Epithelial cell of esophagus (primary cell): ENCODE measurements at places on chromosomes 5 and 9.

DNA sequence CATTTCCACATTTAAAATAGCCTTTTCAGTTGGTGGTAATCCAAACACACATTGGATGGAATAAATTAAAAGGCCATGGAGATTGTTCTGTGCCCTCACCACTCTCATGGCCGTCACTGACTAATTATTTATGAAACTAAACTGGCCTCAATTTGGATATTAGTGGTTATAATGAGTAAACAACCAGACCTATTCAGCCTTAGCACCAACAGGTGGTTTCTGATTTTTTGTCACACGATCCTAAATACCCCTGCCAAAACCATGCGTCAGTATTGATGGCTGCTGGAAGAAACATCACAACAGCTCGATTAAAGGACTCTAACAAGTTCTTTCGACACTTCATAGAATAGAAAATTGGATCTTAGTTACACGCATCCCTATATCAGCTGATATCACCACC lies 276.0 kb upstream of the DAP start:
- no peak for DNase-seq

- no peak for DNase-seq
These were observed 58.8 kb downstream of the GARNL3 start for GRCh38 chr9:127323393-127323792.

DNA sequence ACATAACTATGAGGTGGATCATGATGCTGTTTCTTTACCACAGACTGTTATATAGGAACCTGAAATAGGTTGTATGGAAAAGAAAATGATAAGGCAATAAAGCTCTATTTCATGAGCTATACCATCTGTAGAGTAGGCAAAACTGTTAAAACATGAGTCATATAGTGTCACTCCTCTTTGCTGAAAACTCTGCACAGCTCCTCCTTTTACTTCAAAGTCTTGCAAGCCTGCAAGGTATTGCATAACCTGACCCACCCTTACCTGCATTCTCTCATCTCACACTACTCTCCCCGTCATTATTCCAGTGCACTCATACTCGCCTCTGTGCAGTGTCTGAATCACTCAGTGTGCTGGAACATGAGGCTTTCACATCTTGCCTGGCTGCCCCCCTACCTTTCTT lies 790.1 kb downstream of the EFNA5 start:
- DNase-seq, result peak; percentile 98

- no peak for DNase-seq
These were observed 260.8 kb downstream of the AUH start for GRCh38 chr9:91100878-91101450.

- no peak for DNase-seq
These were observed 51.8 kb downstream of the RASA1 start for GRCh38 chr5:87319469-87319868.
